Muscle of back (tissue), 13 donors: ENCODE measurements at places on chromosomes 11 and 22.

DNA sequence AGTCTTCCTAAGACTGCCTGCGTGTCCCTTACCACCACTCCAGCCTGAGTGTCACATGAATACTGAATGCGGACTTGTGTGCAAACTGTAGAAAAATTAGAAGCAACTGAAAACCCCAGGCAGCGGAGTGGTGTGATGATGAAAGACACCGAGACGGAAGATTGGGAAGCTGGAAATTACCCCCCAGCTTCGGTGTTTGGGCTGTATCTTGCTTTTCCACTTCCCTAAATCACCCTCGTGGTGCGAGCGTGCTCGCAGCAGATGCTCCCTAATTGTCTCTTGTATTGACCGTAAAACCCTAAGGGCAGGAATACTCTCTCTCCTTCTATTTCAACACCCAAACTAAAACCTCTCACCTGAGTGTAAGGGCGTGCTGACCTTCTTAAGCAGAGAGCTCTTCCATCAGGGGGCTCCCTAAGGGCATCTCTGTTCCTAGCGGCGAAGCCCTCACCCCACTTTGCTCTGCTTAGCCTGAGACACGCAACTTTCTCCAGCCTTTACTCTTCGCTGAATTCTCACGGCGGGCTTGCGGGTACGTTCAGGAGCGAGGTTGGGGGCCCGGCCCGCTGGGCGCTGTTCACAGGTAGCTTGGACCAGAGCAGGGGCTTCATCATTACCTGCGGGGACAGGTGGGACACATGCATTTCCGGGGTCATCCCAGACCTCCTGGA, 62.4 kb downstream of the CRYBB2 start:
- DNase-seq = no peak

- DNase-seq = no peak
Measured at GRCh38 chr11:33935005-33935404, 43.1 kb upstream of the LMO2 start.

GRCh38 chr11:36296884-36297543, 926 bp downstream of the PRR5L start:
- DNase-seq = no peak

DNA sequence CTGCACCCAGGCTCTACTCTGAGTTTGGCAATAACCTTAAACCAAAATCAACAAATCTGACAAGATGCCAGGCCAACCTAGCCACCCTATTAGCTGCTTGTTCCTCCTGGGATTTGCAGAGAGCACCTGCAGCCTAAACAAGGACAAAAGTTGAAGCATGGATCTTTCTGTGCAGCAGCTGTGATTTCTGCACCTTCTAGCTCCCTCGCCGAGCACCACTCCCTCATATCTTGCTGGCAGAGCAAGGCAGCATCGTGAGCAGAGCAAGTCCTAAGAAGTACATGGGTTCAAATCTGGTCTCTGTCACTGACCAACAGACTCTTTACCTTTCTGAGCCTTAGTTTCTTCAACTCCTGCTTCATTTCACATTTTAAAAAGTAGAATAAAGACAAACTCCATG, 38.3 kb downstream of the MORC2 start:
- no peak for DNase-seq

DNA sequence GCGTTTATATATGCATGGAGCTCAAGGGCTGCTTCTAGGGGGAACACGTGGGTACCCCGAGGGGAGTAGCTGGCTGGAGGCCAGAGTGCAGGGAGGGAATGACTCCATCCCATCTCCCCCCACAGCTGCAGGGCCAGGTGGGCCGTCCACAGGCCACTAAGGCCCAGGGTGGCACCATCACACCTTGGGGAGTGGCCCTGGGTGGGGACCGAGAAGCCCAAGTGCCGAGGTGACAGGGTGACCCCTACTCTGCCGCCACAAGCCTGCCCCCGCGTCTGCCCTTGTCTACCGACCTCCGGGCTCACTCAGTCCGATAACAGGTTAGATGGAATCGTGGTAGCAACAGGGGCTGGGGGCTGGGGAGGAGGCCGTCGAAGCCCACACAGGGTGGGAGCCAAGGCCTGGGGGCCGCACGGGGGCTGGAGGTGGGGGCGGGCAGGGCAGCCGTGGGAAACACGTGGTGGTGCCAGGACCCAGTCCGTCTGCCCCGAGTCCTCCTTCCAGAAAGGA, 125.7 kb downstream of the KCNQ1OT1 start:
- no peak for DNase-seq
